RPMI7951 (cell line): ENCODE measurements at places on chromosomes 7 and 10. TPM values are rescaled to one million over a fixed set of nuclear protein-coding genes. Genes with fewer than 3 reads are reported as not detected.
A peak's percentile ranks its signal among the peaks of the same experiment; 100 is the strongest.

ERVW-1 gene
- total RNA-seq = not detected in 2 replicates

KIAA1549 gene
- 4.1 and 6.4 TPM in 2 replicates for total RNA-seq

EVX1 gene
- not detected in 2 replicates for total RNA-seq

GRCh38 chr10:78981257-78981969 is 87.4 kb upstream of the ZMIZ1 start:
- no peak for DNase-seq

DNA sequence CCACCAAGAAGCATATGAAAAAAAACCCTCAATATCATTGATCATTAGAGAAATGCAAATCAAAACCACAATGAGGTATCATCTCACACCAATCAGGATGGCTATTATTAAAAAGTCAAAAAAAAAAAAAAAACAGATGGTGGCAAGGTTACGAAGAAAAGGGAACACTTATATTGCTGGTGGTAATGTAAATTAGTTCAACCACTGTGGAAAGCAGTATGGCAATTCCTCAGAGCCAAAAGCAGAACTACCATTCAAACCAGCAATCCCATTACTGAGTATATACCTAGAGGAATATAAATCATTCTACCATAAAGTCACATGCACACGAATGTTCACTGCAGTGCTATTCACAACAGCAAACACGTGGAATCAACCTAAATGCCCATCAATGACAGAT is 46.0 kb downstream of the CNOT4 start:
- no peak for DNase-seq

GRCh38 chr7:91299952-91300775 is 35.9 kb downstream of the FZD1 start:
- DNase-seq = no peak

GRCh38 chr10:89332123-89332633 is 4.4 kb downstream of the IFIT3 start:
- peak; percentile 72 for DNase-seq

- no peak for DNase-seq
These were observed 37.5 kb upstream of the PFKFB3 start for GRCh38 chr10:6165221-6165725.

GRCh38 chr7:100476903-100477870 is 1.8 kb downstream of the TSC22D4 start:
- no peak for DNase-seq
